ENCODE measurements at places on chromosomes 6 and 20. TPM values are rescaled to one million over a fixed set of nuclear protein-coding genes. Genes with fewer than 3 reads are reported as not detected.

Gene OXT
- total RNA-seq: not detected

DNA sequence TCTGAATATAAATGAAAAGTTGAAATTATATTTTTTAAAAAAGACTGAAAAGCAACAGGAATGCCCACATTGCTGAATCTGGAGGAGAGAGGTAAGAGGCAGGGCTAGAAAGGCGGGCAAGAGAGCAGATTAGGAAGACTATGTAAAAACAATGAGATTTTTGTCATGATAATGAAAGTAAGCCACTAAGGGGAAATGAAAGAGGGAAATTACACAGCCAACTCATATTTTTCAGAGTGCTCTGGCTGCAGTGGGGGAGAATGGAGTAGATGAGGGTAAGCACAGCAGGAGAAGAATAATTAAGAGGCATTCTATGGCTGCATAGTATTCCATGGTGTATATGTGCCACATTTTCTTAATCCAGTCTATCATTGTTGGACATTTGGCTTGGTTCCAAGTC lies 281.9 kb downstream of the PKHD1 start:
- H3K36me3 ChIP-seq: no peaks in the 10 kb centered on the region
- no peak overlapping the region for H3K27ac ChIP-seq
- no peak for DNase-seq
- no peak overlapping the region for H3K4me3 ChIP-seq
- H3K27me3 ChIP-seq: no peaks in the 10 kb centered on the region

DNA sequence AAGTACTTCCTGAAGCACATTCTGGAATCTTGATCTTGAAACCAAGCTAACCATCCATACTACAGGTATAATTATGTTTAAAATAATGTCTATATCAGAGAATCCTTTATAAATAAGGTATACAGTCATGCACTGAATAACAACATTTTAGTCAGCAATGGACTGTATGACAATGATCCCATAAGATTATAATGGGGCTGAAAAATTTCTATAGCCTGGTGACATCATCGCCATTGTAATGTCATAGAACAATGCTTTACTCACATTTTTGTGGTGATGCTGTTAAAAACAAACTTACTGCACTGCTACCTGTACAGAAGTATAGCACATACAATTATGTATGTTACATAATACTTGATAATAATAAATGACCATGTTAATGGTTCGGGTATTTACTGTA lies 31.8 kb downstream of the RNF146 start:
- no peaks in the 10 kb centered on the region for H3K27me3 ChIP-seq
- no peaks in the 10 kb centered on the region for H3K36me3 ChIP-seq
- no peak overlapping the region for H3K27ac ChIP-seq
- no peak overlapping the region for H3K4me3 ChIP-seq

GRCh38 chr6:3899970-3900439 lies 50.8 kb downstream of the FAM50B start:
- DNase-seq: peak; percentile 47
- no peak overlapping the region for H3K27ac ChIP-seq
- H3K27me3 ChIP-seq: no peaks in the 10 kb centered on the region
- no peak overlapping the region for H3K4me3 ChIP-seq

DNA sequence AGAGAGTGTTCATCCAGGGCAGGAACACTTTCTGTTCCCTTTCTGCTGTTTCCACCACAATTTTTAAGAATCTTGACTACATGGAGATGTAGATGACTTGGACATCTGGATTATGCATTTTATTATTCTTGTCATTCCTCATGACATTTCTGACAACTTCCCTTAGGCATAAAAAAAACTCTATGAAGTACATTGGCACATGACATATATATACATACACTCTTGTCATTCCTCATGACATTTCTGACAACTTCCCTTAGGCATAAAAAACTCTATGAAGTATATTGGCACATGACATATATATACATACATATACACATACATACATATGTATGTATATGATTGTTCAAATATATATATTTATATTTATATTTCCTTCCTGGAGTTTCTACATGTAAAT lies 531.5 kb downstream of the COL12A1 start:
- H3K4me1 ChIP-seq: no peaks in the 10 kb centered on the region
- H3K27me3 ChIP-seq: no peaks in the 10 kb centered on the region
- no peak overlapping the region for H3K4me3 ChIP-seq
- no peaks in the 10 kb centered on the region for H3K36me3 ChIP-seq
- DNase-seq: no peak

- no peaks in the 10 kb centered on the region for H3K27me3 ChIP-seq
- no peak for DNase-seq
- H3K27ac ChIP-seq: peak overlapping the region; percentile 67
- peaks cover 40% of the 10 kb centered on the region for H3K4me1 ChIP-seq
- H3K36me3 ChIP-seq: peaks cover 11% of the 10 kb centered on the region
- no peak overlapping the region for H3K4me3 ChIP-seq
Observed at GRCh38 chr6:144468709-144469108, 183.6 kb downstream of the UTRN start.

- no peaks in the 10 kb centered on the region for H3K36me3 ChIP-seq
- no peaks in the 10 kb centered on the region for H3K27me3 ChIP-seq
- H3K27ac ChIP-seq: no peak overlapping the region
- no peaks in the 10 kb centered on the region for H3K4me1 ChIP-seq
- no peak overlapping the region for H3K4me3 ChIP-seq
- no peak for DNase-seq
Observed at GRCh38 chr6:119132261-119132981, 54.0 kb upstream of the FAM184A start.

DNA sequence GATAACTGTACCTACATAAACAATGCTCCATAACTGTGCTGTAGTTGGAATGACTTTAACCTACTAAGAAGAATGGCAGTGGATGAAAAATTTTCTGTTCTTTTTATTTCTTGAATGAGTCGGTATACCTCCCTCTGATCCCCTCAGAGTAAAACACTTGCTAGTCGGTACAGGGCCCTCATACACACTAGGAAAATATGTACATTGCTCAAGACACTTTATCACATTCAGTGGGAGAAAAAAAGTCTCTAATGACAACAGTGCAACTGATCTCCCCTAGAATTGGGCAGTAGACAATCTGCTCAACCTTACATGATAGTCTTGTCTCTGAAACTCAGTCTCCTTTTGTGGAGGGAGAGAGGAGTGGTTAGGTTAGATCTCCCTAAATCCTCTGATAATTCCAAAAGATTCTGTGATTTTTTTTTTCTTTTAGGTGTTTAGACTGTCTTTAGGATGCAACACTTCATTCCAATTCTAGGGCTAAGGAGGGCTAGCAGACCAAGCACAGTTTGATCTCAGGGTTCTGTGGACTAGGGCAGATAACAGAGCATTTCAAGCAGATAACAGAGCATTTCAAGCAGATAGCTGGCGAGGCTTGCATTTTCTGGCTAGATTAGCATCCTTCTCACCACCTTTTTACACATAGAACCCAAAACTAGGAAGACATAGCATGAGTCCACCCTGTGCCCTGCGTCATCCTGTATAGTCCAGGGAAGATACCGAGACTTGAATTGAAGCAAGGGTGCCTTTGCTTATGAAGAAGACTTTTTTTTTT lies 100.3 kb upstream of the TNFAIP3 start:
- no peaks in the 10 kb centered on the region for H3K36me3 ChIP-seq
- no peak for DNase-seq
- no peaks in the 10 kb centered on the region for H3K27me3 ChIP-seq
- no peak overlapping the region for H3K4me3 ChIP-seq
- no peaks in the 10 kb centered on the region for H3K4me1 ChIP-seq

GRCh38 chr6:125279961-125280360 lies 21.8 kb downstream of the HDDC2 start:
- H3K36me3 ChIP-seq: peaks cover 7% of the 10 kb centered on the region
- H3K4me3 ChIP-seq: no peak overlapping the region
- H3K27ac ChIP-seq: no peak overlapping the region
- no peaks in the 10 kb centered on the region for H3K27me3 ChIP-seq

DNA sequence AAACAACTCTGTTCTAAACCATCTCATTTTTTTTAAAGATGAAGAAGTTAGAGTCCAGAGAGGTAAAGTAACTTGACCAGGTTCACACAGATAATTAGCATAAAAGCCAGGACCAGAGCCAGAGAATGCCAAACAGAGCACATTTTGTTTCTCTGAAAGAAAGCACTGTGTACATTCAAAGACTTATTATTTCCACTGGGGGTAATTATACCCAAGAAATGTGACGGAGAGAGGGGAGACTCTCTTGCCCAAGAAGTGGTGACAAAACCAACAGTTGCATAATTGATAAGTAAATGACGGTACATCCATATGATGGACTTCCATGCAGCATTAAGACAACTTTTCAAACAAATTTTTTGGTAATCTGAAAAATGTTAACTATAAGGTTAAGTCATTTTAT lies 111.6 kb downstream of the RTN4IP1 start:
- H3K27me3 ChIP-seq: no peaks in the 10 kb centered on the region
- H3K36me3 ChIP-seq: no peaks in the 10 kb centered on the region
- no peak overlapping the region for H3K4me3 ChIP-seq
- peaks cover 11% of the 10 kb centered on the region for H3K4me1 ChIP-seq

DNA sequence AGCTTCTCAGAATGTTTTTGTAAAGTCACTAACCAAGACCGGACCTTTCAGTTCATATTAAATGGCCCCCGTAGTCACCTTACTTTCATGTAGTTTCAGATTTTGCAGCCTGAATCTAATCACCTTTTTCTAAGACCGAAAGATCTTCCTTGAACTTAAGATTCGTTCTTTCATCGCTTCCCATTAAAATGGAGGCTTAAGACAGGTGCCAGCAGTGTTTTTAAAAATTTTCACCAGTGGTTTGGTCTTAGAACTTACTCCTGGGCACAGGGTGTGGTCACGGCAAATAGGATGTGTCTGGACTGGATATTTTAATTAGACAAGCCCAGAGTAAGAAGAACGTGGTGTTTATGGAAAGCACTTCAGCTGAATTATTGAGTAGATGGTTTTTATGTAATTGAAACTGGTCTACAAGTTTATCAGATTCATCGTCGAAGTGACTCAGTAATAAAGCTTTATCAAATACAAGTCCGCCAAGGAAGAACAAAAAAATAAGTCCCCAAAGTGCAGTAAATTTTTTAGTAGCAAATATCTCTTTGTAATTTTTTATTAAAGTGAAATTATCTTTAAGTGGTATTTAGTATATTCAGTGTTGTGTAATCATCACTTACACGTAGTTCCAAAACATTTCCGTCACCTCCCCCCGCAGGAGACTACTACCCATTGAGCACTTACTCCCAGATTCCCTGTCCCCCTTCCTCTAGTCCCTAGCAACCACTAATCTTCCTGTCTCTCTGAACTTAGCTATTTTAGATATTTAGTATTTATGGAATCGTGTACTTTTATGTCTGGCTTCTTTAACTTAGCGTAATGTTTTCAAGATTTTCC lies 868 bp downstream of the SRSF3 start:
- DNase-seq: peak; percentile 52
- peaks cover 27% of the 10 kb centered on the region for H3K36me3 ChIP-seq
- H3K27ac ChIP-seq: peak overlapping the region; percentile 98
- H3K27me3 ChIP-seq: no peaks in the 10 kb centered on the region
- peaks cover 46% of the 10 kb centered on the region for H3K4me1 ChIP-seq
